T-helper 17 cell (primary cell): ENCODE measurements at places on chromosomes 1 and 21. TPM values are rescaled to one million over a fixed set of nuclear protein-coding genes. Genes with fewer than 3 reads are reported as not detected.

DNA sequence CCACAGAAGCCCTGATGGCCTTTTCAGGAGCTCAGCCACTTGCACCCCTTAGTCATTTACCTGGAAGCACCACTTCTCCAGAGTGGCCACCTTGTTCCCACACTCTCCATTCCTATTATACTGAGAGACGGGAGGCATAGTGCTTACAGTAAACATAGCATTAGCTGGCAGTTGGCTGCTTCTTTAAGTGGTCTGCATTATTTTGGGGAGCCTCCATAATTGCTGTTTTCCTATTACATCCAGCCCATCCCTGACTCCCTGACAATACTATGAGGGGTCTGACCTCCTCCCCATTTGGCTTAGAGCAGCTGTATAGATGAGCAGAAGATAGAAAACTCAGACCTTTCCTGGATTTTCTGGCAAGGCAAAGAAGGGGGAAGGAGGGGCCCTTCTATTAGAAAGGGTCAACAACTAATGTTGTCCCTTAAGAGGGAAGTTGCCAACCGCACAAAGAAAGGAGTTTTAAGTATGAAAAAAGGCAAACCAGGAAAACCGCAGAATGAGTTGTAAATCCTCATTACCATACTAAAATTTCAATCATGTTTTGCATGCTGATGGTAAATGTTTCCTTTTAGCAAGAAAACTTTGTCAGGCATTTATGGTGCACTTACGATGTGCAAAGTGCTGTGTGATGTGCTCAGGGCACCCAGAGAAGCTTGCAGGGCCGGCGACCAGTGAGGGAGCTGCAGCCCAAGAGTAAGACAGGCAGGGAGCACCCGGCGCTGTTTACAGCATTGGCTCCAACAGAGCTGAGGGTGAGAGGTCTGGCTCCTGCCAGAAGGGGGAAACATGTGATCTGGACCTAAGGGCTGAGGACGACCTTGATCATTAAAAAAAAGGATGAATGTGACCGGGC, 167.3 kb downstream of the ZZZ3 start:
- no peak for DNase-seq

- no peak for DNase-seq
Measured at GRCh38 chr1:232443372-232443771, 186.6 kb downstream of the SIPA1L2 start.

GRCh38 chr1:44297695-44298400, 57.2 kb downstream of the ERI3 start:
- DNase-seq, result no peak

DNA sequence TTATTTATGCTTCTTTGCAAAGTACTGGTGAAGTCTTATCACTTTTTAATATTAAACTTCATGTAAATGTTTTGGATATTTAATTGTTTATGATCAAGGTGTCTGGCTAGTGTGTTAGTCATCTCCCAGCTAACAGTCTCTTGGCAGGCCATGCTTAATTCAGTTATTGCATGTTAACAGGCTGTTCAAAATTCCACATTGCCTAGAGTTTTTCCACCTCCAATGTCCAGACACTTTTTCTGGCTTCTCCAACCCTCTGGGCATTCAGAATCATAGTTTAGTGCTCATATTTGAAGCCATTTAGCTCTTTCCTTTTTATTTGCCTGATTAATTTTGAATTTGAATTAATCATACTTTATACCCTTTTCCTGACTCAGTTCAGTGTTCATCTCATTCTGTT, 69.2 kb downstream of the OLFML2B start:
- DNase-seq, result no peak

GRCh38 chr1:232439011-232439410, 190.9 kb downstream of the SIPA1L2 start:
- DNase-seq, result no peak

The PIGK gene
- total RNA-seq, result 16.6 TPM

The TCEANC2 gene
- 4.7 TPM for total RNA-seq

DNA sequence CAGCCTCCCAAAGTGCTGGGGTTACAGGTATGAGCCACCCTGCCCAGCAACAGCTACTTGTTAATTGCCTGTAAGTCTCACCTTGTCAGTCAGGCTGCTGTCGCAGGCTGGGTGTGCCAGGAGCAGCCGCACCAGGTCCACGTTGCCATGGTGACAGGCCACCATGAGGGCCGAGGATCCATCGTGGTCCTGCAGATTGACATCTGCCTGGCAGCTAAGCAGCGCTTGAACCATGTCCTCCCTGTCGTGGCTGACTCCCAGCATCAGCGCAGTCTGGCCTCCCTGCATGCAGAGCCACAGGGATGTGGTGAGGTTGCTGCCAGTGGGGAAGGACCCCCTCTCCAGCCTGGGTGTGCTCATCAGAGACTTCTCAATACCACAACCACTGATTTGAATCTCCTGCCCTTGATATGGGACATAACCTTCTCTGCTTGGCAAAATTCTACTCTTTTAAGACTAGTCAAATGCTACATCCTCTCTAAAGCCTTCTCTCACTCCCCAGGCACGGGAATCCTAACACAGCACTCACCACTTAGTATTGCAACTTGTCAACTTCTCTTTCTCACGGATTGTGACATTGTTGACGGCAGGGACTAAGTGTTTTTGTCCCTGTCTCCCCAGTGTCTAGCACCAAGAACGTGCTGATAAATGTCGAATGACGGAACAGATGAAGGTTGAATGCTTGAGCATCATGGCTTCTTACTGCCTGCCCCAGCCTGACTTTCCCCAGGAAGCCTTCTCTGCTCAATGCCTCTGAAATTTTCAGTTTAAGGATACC, 52.9 kb downstream of the L1TD1 start:
- no peak for DNase-seq

The HJV gene
- total RNA-seq, result not detected

GRCh38 chr1:22288593-22289241, 145.8 kb upstream of the WNT4 start:
- DNase-seq, result no peak

DNA sequence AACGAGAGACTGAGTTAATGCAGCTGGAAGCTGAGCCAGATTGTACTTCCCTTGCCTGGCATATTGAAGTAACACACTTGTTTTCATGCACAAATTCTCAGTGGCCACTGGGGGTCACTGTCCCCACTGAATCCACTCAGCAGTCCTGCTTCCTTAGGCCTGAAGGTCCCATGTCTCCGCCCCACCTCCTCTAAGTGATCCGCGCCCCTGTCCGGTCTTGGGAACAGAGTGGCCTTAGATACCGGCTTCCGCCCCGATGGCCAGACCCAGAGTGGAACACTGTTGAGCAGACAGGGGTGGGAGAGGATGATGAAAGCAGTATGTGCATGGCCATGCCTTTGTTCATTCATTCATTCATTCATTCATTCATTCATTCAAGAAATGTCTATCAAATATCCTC, 34.8 kb downstream of the CHAF1B start:
- no peak for DNase-seq

GRCh38 chr1:179369751-179370341, 4.1 kb downstream of the AXDND1 start:
- DNase-seq, result no peak

DNA sequence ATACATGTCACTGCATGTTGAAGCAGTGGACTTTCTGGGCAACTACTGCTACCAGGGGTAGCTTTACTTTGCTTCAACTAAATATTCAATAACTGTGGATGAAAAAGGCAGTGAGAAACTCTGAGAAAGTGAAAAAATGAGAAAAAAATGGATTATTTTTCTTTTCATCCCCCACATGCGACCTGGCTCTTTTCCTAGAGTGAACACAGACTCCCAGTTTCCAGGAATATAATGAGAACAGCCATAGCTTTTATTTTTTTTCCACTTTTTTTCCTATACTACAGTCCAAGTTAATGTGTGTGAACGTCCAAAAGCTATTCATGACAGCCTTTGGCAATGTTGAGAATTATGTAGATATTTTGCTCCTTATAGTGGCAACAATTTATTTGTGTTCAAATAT, 230.4 kb downstream of the DNM3 start:
- DNase-seq, result no peak

DNA sequence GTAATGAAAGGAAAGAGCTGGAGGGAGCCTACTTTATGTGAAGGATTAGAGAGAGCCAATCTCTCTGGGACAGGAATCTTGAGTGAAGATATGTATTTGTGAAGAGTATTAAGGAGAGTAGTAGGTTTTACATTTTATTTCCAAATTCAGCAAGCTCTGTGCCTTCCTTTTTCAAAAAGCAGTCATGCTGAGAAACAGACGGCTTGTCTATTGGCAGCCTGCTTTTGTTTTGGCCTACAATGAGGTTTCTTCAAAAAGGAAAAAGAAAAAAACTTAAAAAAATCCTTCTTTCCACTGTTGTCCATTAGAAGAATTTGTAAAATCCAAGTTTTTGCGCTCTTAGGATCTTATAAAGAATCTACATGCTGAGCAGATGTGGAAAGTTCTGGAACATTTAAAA, 103.6 kb upstream of the PTGFR start:
- DNase-seq, result no peak

DNA sequence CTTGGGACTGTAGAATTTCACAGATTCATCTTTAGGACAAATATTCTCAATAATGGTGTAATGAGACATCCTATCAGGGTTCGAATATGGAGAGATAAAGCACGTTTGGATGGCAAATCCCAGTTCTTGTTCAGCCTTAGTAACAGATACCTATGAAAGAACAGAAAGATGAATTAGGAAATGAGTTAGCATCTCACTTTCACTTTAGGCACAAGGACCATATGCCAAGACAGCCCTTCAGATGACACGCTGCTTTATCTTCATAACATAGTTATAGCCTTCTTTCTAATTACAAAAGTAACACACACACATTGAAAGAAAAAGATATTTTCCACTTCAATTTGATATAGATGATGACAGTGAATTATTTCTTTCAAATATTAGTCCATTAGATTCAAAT, 173.6 kb downstream of the TGFBR3 start:
- no peak for DNase-seq

GRCh38 chr1:148289647-148290046, 137.6 kb upstream of the NBPF11 start:
- no peak for DNase-seq
